ENCODE measurements at places on chromosomes 2 and 18. TPM values are rescaled to one million over a fixed set of nuclear protein-coding genes. Genes with fewer than 3 reads are reported as not detected.

The KCNK3 gene
- total RNA-seq, result not detected

GRCh38 chr2:23533338-23533695, 148.3 kb downstream of the KLHL29 start:
- DNase-seq, result no peak

DNA sequence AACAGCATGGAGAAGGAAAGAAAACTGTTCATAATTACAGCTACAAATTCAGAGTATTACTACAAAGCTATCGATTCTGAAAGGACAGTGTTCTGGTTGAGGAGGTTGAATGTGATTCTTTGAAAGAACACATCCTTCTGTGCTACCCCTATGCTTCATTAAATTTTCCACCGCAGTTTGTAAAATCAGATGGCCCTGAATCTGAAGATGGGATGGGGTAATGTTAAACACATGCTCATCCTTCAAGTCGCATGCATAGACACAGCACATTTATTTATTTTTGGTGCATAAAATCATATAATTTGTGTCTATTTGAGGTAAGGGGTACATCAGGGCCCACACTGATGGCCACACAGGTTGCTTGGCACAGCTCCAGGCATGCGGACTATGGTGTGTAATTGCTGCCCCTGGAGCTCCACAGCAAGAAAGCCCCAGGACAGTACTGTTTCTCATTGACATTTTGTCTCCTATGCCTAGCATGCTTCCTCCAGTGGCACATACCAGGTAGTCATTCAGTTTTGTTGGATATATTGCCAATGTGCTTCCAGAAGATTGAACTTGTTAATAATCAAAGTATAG, 238.8 kb upstream of the TANK start:
- no peak for DNase-seq

GRCh38 chr18:59426855-59427254, 67.8 kb upstream of the LMAN1 start:
- DNase-seq, result peak; percentile 99
